ENCODE measurements at places on chromosomes 2 and 18.

DNA sequence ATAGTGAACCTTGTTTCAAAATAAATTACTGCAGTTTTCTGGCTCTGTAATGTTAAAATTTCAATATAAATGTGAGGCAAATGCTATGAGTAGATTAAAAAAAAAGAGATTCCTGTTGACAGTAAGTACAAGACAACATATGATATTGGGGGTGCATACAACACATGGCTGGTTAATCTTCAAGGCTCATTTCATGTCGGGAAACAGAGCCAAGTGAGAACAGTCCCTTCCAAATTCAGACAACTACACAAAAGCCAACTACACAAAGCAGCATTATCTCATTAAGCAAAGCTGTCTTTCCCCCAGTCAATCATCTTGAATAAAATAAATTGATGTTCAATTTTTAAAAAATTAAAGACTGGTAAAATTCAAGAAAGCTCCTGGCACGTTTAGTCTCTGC lies 549.2 kb downstream of the CCDC85A start:
- DNase-seq = no peak

GRCh38 chr2:121085801-121086200 lies 199.2 kb downstream of the TFCP2L1 start:
- no peak for DNase-seq

DNA sequence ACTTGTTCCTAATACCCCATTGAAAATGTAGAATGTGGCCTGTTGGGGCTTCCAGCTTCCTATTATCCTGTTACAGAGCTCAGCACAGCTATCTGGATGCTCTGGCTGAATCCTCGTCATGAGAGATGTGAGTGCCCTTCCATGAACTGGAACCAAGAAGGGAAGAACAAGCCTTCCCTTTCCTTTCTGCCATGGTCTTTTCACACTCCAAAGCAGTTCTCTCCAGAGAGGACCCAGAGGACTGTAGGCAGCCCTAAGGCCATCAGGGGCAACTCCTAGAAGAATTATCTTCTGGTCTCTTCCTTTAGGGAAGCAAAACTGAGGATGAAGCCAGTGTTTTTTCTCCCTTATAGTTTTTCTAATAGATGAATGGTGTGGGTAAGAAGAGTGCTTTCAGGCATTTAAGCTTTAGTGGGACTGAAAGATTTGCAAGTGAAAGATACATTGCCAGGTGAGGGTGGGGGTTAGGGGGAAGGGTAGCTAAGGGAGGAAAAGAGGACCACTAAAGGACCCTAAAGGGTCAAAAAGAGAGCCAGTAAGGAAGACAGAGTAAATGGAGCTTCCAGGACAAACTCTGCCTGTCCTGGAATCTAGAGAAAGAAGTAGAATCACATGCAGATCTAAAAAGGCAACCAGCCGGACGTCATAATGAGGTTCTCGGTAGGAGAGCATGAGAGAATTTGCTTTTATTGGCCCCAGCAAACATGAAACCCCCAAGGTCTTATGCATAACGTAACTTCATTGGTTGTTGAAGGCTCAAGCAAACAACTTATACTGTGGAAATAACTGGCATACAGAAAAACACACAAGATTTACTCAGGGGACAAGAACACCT lies 12.4 kb upstream of the XPO1 start:
- no peak for DNase-seq

GRCh38 chr2:60523963-60524362 lies 29.5 kb downstream of the BCL11A start:
- no peak for DNase-seq

Data from activated naive CD4-positive, alpha-beta T cell (primary cell).